Natural killer cell (primary cell): ENCODE measurements at places on chromosomes 6 and 20. TPM values are rescaled to one million over a fixed set of nuclear protein-coding genes. Genes with fewer than 3 reads are reported as not detected.

ANKEF1 gene
- 1.9 TPM for total RNA-seq

BTNL2 gene
- not detected for total RNA-seq

NMBR gene
- total RNA-seq: not detected

GRCh38 chr20:1371202-1371782 lies 21.6 kb downstream of the FKBP1A start:
- no peak for DNase-seq

GRCh38 chr20:2469991-2470422 lies 582 bp downstream of the SNRPB start:
- peak; percentile 80 for DNase-seq

DNA sequence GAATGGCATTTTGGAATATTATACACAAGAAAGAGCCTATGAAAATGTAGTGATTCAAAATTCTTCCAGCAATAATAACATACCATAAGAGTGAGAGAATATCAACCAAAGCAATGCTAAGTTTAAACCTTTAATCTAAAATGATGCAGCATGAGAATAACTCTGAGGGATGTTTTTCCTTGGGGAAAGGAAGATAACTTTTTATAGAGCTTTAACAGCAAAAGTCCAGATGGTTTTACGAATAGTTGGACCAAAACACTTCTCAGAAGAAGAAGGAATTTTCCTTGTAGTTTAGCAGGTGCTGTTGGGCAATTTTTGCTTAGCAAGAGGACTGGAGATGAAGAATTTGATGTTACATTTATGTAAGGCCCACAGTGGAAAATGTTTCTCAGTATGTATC lies 1503.2 kb downstream of the HACE1 start:
- no peak for DNase-seq
